Liver (tissue), 10 donors: ENCODE measurements at places on chromosomes 11 and 22.

DNA sequence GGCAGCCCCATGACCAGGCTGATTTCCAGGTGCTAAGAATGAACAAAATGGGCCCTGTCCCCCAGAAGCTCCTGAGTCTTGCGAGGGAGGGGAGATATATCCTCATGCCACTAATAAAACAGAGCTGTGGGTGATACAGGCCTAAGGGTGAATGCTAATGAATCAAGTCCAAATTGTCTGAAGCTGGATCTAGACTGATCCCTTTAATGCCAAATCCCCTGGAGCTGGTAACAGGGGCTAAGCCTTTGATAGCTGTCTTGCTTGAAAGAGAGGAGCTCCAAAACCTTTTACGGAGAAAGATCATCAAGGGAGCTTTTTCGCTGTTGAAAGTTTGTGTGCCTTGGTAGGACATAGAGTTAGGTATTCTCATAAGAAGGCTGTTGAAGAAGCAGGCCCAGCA, 79.7 kb downstream of the PPFIBP2 start:
- DNase-seq = no peak

GRCh38 chr11:61875698-61876097, 15.6 kb downstream of the FADS3 start:
- DNase-seq = no peak

DNA sequence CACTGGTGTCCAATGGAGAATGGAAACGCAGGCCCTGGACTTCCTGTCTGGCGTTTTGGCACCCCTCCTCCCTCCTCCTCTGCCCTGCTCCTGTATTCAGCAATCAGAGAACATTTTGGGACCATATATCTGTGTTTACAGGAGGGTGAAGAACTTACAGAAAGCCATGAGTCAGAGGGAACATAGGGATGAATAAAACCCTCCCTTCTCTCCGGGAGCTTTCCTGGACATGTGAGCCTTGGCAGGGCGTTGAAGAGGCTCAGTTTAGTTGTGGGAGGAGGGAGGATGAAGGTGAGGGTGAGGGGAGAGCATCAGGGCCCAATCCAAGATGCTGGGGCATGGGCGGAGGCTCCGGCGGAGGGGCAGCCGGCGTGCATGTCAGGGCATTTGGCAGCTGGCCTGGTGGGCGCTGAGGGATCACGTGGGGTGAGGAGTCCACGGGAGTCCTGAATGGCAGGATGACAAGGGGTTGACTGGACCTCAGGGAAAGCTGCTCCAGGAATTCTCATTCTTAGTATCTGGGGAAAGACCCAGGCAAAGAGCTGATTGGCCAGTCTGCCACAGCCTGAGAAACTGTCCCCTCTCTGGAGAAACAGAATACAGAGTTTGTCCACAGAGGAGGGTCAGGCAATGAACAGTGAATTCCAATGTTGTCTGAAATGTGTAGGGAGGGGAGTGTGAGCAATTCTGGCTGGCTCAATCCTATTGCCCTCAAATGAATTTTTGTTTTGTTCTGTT, 28.9 kb downstream of the MICAL2 start:
- no peak for DNase-seq

GRCh38 chr11:66465373-66466224, 1.1 kb upstream of the PELI3 start:
- DNase-seq = no peak

GRCh38 chr11:102494216-102494615, 36.3 kb downstream of the MMP7 start:
- no peak for DNase-seq
